WTC11 (cell line): ENCODE measurements at places on chromosomes 6 and 20. TPM values are rescaled to one million over a fixed set of nuclear protein-coding genes. Genes with fewer than 3 reads are reported as not detected.

COL20A1 gene
- total RNA-seq: 0.55 to 1.3 TPM (median 1.1 TPM) in 3 replicates

SLC25A27 gene
- 10.9 to 17.1 TPM (median 16.4 TPM) in 3 replicates for total RNA-seq

DNA sequence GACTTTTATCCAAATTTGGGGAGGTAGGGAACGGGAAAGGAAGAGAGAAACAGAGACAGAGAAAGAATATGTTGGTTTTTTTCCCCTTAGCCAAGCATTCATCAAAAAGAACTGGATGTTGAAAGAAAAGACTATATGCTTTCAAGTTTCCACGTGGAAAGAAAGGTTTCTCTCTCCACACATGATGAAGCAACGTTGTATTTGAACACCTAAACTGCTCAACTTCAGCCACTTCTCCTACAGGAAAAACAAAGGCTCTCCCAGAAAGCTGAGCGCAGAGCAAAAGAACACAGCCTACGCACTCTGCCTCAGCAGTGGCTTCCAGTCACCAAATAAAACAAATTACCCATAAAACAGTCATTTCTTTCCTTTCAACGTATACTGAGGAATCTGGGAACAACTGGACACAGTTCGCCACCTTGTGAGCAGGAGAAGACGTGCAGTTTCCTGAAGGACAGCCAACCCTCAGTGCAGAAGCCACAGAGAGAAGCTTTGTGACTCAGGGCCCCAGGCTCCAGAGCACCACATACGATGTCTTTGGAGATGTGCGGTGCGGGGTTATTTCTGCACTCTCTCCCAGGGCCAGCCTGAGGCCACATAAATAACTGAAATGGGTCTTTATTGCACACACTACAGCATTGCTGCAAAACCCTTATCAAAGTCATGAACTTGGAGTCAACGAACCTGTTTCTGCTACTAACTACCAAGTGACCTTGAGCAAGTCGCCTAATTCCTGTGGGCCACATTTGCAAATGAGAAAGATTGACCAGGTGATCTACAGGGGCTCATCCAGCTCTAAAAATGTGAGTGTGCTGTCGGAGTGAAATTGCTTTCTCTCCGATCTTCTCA, 10.1 kb downstream of the IL17F start:
- no peak overlapping the region for H3K4me3 ChIP-seq
- no peak overlapping the region for H3K27ac ChIP-seq
- H3K36me3 ChIP-seq: no peaks in the 10 kb centered on the region
- peak; percentile 50 for DNase-seq
- H3K27me3 ChIP-seq: no peaks in the 10 kb centered on the region

- no peak overlapping the region for H3K4me3 ChIP-seq
- no peak for DNase-seq
- H3K4me1 ChIP-seq: no peaks in the 10 kb centered on the region
- no peaks in the 10 kb centered on the region for H3K36me3 ChIP-seq
- H3K27ac ChIP-seq: no peak overlapping the region
- no peaks in the 10 kb centered on the region for H3K27me3 ChIP-seq
These were observed 26.9 kb downstream of the RBM38 start for GRCh38 chr20:57417830-57418780.

DNA sequence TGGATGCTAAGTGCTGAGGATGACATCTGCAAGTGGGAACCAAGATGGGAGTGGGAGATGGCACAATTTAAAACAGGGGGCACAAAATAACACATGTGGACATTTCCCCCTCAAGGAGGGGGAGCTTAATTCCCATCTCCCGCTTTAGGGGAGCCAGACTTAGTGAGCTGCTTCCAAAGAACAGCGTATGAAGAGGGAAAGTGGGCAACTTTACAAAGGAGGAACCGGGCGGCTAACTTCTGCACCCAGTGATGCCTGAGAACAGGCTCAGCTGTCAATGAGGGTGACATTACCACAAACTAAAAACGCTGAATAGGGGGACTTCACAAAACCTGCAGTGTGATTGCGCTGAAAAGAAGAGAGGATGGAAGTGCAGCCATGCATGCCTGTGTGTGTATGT, 95.5 kb upstream of the NXT1 start:
- no peak for DNase-seq
- peaks cover 11% of the 10 kb centered on the region for H3K4me1 ChIP-seq

DNA sequence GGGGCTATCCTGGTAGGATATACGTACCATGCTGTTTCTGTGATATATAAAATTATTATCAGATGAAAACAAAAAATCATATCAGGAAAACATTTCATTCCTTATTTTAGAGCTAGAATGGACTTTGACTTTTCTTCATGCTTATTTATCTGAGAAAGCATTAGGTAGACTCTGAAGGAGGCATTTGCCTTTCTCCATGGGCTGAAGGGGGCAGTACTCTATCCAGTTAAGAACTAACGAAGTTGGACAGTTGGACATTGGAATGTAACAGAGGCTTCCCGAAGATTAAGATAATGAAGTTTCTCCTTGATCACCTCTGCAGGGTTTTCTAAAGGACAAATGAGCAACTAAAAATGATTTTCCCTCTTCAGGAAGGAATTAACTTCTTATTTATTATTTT, 233.9 kb downstream of the SAMD5 start:
- H3K27ac ChIP-seq: no peak overlapping the region
- H3K4me3 ChIP-seq: no peak overlapping the region
- H3K36me3 ChIP-seq: no peaks in the 10 kb centered on the region
- peaks cover 13% of the 10 kb centered on the region for H3K4me1 ChIP-seq
